ENCODE measurements at places on chromosomes 16 and 17. TPM values are rescaled to one million over a fixed set of nuclear protein-coding genes. Genes with fewer than 3 reads are reported as not detected.

The SEZ6 gene
- total RNA-seq = not detected

- H3K4me3 ChIP-seq = peak overlapping the region; percentile 90
- H3K4me1 ChIP-seq = peaks cover 21% of the 10 kb centered on the region
- peak; percentile 82 for DNase-seq
- H3K27ac ChIP-seq = peak overlapping the region; percentile 94
These were observed 1.4 kb downstream of the GLTPD2 start for GRCh38 chr17:4789951-4790704.

GRCh38 chr16:87692756-87693155 lies 73.0 kb downstream of the KLHDC4 start:
- no peak overlapping the region for H3K4me3 ChIP-seq
- H3K27ac ChIP-seq = no peak overlapping the region
- H3K27me3 ChIP-seq = no peaks in the 10 kb centered on the region
- H3K36me3 ChIP-seq = no peaks in the 10 kb centered on the region
- no peaks in the 10 kb centered on the region for H3K4me1 ChIP-seq
- DNase-seq = no peak

GRCh38 chr17:6455321-6455705 lies 11.1 kb downstream of the PIMREG start:
- H3K4me1 ChIP-seq = peaks cover 5% of the 10 kb centered on the region
- peak; percentile 16 for DNase-seq
- no peaks in the 10 kb centered on the region for H3K36me3 ChIP-seq
- H3K27me3 ChIP-seq = peaks cover 32% of the 10 kb centered on the region
- H3K27ac ChIP-seq = no peak overlapping the region
- no peak overlapping the region for H3K4me3 ChIP-seq

- H3K36me3 ChIP-seq = no peaks in the 10 kb centered on the region
- H3K4me1 ChIP-seq = peaks cover 26% of the 10 kb centered on the region
- no peak overlapping the region for H3K27ac ChIP-seq
- H3K27me3 ChIP-seq = peaks cover 7% of the 10 kb centered on the region
- no peak for DNase-seq
These were observed 35.7 kb downstream of the GNAO1 start for GRCh38 chr16:56226845-56227525.

- no peak overlapping the region for H3K4me3 ChIP-seq
- H3K27me3 ChIP-seq = no peaks in the 10 kb centered on the region
- H3K4me1 ChIP-seq = peaks cover 9% of the 10 kb centered on the region
- H3K27ac ChIP-seq = no peak overlapping the region
These were observed 208.5 kb downstream of the STX8 start for GRCh38 chr17:9367156-9367555.

DNA sequence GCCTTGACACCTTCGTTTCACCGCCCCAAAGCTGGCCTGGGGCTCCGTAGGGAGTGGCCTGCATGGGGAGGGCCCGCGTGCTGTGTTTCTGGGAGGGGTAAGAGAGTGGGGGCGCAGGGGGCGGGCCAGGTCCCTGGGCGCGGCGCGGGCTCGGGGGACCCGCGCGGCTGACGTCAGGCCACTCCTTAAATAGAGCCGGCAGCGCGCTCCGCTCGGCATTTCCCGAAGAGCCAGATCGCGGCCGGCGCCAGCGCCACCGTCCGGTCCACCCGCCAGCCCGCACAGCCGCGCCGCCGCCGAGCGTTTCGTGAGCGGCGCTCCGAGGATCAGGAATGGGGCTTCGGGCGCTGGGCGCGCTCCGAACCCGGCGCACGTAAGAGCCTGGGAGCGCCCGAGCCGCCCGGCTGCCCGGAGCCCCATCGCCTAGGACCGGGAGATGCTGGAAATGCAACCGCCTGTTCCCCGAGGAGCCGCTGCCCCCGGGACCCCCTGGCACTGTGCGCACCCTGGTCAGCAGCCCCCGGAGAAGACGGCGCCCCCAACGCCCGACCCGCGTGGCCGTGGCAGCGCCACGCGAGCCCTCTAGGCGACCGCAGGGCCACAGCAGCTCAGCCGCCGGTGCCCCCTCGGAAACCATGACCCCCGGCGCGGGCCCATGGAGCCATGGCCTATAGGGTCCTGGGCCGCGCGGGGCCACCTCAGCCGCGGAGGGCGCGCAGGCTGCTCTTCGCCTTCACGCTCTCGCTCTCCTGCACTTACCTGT lies at the start of gene HS3ST2:
Gene HS3ST2 (plus strand): TSS at position 215 of the 763 bp plus-strand sequence. CDS start 449 bp downstream, at position 664.
- no peak within 1 kb of the TSS for H3K27ac ChIP-seq
- no peak for DNase-seq
- peaks cover 33% of the 10 kb centered on the region for H3K27me3 ChIP-seq
- peaks cover 3% of the 10 kb centered on the region for H3K4me1 ChIP-seq
- no peak within 1 kb of the TSS for H3K4me3 ChIP-seq

DNA sequence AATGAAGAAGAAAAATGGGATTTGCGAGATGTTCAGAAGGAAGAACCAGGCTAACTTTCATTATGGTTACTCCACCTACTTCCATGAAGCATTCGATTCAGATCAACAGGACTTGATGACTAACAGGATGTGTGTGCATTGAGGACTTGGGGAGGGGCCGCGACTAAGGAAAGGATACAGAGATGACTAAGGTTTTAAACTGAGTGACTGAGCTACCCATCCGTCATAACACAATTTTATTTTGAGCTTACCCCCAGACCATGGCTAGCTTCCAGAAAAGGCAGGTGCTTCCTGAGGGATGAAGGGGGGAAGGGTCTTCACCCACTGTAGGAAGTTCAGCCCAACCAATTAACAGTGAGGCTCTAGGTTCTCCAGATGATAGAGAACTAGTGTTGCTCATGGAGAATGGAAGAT lies 2.5 kb upstream of the CDYL2 start:
- DNase-seq = peak; percentile 60
- peaks cover 9% of the 10 kb centered on the region for H3K36me3 ChIP-seq
- peak overlapping the region; percentile 71 for H3K27ac ChIP-seq
- H3K4me1 ChIP-seq = peaks cover 29% of the 10 kb centered on the region
- H3K27me3 ChIP-seq = no peaks in the 10 kb centered on the region

DNA sequence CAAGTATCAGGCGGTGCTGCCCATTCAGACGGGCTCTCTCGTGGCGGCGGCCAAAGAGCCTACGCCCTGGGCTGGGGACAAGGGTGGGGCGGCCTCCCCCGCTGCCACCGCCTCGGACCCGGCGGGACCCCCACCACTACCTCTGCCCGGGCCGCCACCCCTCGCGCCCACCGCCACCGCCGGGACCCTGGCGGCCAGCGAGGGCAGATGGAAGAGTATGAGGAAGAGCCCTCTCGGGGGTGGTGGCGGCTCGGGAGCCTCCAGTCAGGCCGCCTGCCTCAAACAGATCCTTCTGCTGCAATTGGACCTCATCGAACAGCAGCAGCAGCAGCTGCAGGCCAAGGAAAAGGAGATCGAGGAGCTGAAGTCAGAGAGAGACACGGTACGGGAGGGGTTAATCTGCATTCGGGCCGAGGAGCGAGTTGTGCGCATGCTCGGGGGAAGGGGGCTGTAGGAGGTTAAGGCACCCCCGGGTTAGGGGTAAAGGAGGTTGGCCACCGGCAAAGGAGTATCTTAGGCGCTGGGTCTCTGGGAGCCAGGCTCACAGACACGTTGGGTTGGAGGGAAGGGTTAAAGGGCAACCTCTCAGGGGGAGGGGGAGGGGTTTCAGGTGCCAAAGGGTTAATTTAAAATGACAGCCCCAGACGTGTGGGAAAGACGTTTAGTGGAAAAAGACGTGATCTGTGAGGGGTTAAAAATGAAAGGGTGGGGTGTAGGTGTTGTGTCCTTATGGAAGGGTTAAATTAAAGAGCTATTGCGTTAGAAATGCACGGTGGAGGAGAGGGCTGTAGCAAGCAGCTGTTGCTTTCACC lies 1.4 kb downstream of the MSL1 start:
- peak; percentile 61 for DNase-seq
- peaks cover 32% of the 10 kb centered on the region for H3K4me1 ChIP-seq
- H3K27me3 ChIP-seq = no peaks in the 10 kb centered on the region
- H3K36me3 ChIP-seq = peaks cover 45% of the 10 kb centered on the region
